ENCODE measurements at places on chromosomes 6 and 20.

DNA sequence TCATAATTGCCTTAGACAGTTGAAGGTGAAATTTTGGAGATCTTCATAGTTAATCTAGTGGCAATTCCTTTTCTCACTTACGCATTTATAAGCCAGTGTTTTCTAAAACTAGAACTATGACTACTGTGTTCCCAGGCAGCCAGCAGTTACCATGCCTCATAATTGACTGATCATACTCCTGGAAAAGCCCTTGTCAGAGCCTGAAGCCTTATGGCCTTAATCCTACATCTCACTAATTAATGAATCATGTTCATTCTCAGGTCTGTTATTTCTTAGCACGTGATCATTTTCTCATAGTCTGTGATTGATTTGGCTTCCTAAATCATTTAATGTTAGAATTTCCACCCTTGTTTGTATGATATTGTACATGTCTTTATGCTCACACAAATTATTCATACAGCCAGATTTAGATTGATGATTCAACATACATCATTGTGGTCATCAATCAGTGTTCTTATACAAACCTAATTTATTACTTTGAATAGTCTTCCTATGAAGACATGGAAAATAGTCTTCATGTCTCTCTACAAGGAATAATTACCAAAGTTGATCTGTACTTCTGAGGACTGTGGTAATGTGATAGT is 132.6 kb upstream of the ASCC3 start:
- DNase-seq = no peak

GRCh38 chr6:137291441-137291840 is 72.3 kb upstream of the IFNGR1 start:
- no peak for DNase-seq

- DNase-seq = no peak
Observed at GRCh38 chr20:8097307-8097706, 34.8 kb upstream of the PLCB1 start.

- DNase-seq = no peak
Observed at GRCh38 chr20:19794941-19795340, 36.9 kb downstream of the RIN2 start.

All from NCI-H1436 (cell line).